ENCODE measurements at places on chromosomes 4 and X.
A peak's percentile ranks its signal among the peaks of the same experiment; 100 is the strongest.

GRCh38 chr4:34814266-34814665, 1430.0 kb downstream of the ARAP2 start:
- no peak for DNase-seq

- peak; percentile 57 for DNase-seq
These were observed 21.1 kb downstream of the ACOX3 start for GRCh38 chr4:8419222-8420041.

GRCh38 chrX:17415242-17415810, 40.3 kb downstream of the NHS start:
- no peak for DNase-seq

- DNase-seq: peak; percentile 23
These were observed 667.1 kb upstream of the BOD1L1 start for GRCh38 chr4:14294611-14295010.

GRCh38 chr4:957231-957580, 16.2 kb downstream of the DGKQ start:
- DNase-seq: no peak

- DNase-seq: peak; percentile 57
These were observed 61.6 kb upstream of the ARSJ start for GRCh38 chr4:114041117-114041475.

DNA sequence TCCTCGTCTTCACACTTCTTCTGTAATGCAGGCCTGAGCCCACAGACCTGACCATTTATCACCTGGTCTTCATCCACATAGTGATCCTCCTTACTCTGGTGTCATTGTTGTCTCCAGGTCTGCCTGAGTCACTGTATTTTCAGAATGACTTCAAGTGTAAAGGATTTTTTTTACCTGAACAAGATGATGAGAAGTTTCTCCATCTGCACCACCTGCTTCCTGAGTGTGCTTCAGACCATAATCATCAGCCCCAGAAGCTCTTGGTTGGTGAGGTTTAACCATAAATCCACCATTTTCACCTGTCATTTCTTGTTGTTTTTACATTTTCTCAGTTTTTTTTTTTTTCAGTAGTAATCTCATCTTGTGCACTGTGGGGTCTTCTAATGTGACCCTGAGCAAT, 39.0 kb downstream of the WDR13 start:
- DNase-seq: no peak

GRCh38 chrX:3678328-3678727, 35.1 kb downstream of the PRKX start:
- DNase-seq: peak; percentile 29

DNA sequence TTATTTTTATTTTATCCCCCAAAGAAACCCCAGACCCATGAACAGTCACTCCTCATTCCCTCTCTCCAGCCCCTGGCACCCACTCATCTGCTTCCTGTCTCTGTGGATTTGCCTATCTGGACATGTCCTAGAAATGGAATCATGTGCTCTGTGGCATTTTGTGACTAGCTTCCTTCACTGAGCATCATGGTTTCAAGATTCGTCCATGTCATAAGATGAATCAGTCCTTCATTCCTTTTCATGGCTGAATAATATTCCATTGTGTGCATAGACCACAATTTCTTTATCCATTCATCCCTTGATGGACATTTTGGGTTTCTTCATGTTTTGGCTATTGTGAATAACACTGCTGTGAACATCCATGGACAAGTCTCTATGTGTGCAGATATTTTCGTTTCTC, 10.2 kb downstream of the ABCD1 start:
- no peak for DNase-seq

GRCh38 chr4:85656759-85657505, 182.0 kb downstream of the ARHGAP24 start:
- no peak for DNase-seq

DNA sequence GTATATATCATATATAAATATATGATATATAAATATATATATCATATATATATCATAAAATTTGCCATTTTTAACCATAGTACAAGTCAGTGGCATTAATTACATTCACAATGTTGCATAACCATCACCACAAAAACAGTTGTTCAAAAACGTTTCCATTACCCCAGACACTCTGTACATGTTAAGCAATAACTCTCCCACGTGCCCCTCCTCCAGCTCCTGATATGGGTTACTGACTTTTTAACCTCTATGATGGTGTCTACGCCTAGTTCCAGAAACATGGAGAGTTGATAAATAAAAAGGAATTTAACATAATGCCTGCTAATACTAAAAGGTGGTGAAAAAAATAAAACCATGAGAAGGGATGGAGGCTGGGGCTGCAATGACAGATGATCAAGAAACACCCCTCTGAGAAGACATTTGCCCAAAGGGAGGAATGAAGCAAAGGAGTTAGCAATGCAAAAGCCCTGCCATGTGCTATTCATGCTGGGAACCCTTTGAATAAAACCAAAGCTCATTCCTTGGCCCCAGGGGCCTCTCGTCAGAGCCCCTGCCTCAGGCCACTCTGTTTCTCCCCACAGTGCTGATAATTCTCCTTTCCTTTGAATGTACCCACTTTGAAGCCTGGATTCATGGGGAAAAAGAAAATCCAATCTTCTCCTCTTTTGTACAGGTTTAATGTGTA, 144.3 kb downstream of the NWD2 start:
- DNase-seq: no peak

GRCh38 chr4:165326831-165327210, 648 bp upstream of the MSMO1 start:
- DNase-seq: peak; percentile 9

DNA sequence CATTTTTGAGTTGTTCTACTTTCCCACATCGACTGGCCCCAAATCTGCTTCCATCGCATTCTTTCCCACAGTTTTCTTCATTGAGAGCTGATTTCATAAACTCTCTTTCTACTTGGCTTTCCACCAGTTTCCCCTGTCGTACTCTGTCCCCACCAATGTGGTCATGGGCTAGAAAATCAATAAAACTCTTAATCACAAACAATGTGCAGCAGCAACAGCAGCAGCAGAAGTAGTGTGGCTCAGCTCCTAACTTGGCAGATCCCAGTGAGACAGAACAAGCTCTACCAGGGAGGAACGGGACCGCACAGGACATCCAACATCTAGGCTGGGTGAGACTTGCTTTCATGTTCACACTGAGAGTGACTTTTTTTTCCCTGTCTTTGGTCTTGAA, 3.1 kb upstream of the SETD7 start:
- no peak for DNase-seq

- peak; percentile 62 for DNase-seq
These were observed 282.0 kb downstream of the ARHGAP24 start for GRCh38 chr4:85756938-85757337.

DNA sequence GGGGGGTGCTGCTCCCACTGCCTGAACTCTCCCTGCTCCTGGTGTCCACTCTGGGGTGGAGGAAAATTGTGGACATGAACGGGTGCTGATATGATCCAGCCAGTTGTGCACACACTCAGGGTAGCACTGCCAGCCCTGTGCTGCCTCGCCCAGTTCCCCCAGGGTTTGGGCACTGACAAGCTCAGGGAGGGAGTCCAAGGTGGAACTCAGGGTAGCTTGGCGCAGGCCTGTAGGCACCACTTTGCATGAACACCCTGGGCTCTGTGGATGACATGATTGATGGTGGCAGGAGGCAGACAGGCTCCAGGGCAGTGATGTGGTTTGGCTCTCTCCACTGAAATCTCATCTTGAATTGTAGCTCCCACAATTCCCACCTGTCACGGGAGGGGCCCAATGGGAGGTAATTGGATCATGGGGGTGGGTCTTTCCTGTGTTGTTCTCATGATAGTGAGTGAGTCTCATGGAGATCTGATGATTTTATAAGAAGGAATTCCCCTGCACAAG, 572.0 kb upstream of the PABPC4L start:
- no peak for DNase-seq

- DNase-seq: no peak
These were observed 95.4 kb downstream of the GRIA2 start for GRCh38 chr4:157315968-157316367.

GRCh38 chr4:164959896-164960295, 17.6 kb downstream of the TRIM61 start:
- peak; percentile 22 for DNase-seq

DNA sequence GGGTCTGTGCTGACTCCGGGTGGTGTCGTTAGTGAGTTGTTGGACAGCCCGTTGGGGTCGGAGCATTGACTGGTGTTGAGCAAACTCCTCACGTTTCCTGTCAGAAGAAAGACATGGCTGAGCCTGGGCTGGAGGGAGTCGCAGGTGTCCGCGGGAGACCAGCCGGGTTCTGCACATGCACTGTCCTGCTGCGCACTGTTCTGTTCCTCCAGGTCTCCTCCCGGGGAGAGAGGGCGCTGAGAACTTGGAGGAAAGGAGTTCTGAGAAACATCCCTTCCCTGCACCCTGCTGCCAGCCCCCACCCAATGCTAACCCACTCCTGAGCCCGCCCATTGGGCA, 1.1 kb downstream of the ZNF141 start:
- DNase-seq: no peak
